Caudate nucleus (tissue), 63 donors: ENCODE measurements at places on chromosomes 5 and 9.

- DNase-seq, result no peak
Observed at GRCh38 chr5:1779021-1779680, 20.5 kb downstream of the MRPL36 start.

- no peak for DNase-seq
Observed at GRCh38 chr5:147391781-147392180, 118.1 kb downstream of the DPYSL3 start.

GRCh38 chr9:15180124-15180523 lies 126.9 kb downstream of the TTC39B start:
- no peak for DNase-seq

- DNase-seq, result no peak
Observed at GRCh38 chr5:152994033-152994680, 496.3 kb upstream of the GRIA1 start.

- no peak for DNase-seq
Observed at GRCh38 chr5:150605546-150605945, 34.9 kb upstream of the SYNPO start.

DNA sequence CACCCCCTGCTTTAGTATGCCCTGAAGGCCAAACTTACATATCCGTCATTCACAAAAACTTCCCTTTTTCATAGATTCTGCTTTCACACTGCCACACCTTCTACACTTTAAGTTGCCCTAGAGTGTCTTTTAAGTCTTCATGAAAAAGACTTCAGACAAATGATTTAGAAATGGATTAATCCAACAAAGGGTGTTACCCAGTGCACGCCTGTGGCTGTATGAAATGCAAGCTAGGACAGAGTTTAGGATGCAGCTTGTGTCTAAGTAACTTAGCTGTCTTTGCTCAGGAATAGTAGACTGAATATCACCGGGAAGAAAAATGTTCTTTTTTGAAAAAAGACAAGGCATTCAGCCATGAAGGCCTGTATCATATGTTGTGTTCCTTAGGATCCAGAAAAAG lies 210.0 kb downstream of the MPDZ start:
- no peak for DNase-seq

DNA sequence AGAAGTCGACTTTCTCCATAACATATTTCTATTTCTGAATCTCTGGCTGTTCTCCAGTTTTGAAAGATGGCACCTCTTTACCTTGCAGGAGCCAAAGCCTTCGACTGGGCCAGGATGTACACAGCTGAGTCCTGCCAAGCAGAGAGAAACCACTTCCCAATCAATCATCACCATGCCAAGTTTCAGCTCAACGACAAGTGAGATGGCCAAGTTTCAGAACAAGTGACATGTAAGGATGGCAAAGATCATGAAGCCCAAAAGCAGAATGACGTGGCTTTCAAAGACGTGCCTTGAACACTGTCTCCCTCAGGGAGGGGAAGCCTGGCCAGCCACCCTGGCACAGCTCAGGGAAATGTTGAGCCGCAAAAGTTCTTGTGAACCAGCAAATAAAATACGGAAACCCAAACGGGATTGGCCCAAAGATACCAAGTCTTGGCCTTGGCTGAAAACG lies 17.7 kb downstream of the STK10 start:
- no peak for DNase-seq

GRCh38 chr5:13606051-13606450 lies 338.4 kb downstream of the DNAH5 start:
- DNase-seq, result no peak

DNA sequence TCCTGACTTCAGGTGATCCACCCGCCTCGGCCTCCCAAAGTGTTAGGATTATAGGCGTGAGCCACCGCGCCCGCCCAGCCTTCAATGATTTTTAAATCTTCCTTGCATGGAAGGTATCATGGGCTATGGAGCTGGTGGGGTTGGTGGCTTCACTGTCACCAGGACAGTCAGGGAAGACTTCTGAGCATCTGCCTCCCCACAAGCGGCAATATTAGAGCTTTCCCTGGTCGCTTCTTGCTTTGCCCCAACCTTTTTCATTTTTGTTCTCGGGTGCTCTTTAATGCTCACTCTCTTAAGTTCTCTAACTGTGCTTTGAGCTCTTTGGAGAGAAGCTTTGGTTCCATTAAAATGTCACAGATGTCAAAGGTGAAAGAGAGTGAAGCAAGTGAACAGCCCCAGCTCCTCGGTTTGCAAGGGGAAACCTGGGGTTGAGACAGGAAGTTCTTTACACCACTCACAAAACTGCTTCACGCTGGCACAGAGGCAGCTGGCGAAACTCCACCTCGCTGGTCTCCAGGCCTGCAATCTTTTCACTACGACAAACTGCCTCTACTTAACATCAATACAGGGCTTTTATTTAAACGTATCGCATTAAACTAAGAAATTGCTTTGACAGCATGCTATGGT lies 142.5 kb upstream of the RETREG1 start:
- no peak for DNase-seq

DNA sequence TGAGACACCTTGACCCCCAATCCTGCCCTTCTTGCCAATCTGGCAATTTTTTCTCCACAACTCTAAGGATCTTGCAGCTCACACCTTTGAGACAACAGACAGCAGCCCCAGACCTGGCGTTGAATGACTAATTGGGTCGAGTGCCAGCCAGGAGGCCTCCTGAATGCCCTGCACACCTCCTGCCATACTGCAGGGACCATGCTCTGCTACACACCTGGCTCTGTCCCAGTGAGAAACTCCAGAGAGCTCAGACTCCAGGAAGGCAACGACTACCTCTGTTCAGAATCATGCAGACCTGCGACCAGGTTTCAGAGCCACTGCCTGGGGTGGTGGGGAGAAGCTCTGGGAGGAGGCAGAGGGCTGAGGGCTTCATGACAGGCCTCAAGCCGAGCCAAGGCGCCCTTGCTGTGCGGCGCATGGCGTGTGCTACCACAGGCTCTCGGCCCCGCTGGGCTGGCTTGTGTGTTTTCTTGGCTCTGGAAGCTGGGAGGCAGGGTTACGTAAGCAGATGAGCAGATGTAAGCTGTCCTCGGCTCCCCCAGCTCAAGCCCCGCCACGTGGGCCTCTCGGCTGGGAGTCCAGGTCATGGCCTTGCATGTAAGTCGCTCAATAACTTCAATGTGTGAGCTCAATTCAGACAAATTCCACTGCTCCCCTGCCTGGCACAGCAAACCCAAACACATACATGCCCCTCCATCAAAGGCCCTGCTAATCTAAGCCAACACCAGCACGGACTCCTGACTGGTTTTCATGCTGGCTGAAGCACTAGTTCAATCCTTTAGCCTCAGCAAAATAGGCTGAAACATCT lies 27.5 kb downstream of the B4GALT1 start:
- DNase-seq, result no peak

- DNase-seq, result no peak
Observed at GRCh38 chr5:43627028-43627427, 24.0 kb downstream of the NNT start.

DNA sequence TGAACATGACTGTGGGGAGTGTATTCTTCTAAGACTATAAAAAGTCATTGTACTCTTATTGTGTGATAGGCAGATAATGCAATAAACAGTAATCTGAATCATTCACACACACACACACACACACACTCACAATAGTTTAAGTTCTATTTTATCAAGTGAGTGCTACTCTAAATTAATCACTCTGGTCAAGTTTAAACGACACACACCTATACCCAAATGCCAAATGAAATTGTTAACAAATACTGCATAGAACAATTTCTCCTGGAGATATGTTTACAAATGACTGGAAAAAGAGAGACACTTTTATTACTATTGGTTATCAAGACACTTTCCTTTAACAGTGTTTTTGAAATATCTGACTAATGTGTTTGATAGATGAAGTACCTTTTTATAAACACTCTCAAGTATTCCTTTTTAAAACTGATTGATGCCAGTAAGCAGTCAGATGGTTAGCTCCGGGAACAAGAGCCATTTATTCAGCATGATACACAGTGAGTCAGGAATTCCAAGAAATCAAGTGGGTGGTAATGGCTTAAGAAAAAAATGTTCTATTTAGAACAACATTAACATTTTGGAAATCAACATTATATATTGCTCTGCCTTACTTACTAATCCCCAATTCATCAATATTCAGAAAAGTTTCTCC lies 521.6 kb upstream of the ST8SIA4 start:
- DNase-seq, result no peak

GRCh38 chr5:107389130-107389774 lies 281.5 kb downstream of the EFNA5 start:
- no peak for DNase-seq

- DNase-seq, result no peak
Observed at GRCh38 chr5:32259033-32259432, 53.7 kb downstream of the MTMR12 start.

- no peak for DNase-seq
Observed at GRCh38 chr5:11009576-11009975, 248.5 kb upstream of the DAP start.

DNA sequence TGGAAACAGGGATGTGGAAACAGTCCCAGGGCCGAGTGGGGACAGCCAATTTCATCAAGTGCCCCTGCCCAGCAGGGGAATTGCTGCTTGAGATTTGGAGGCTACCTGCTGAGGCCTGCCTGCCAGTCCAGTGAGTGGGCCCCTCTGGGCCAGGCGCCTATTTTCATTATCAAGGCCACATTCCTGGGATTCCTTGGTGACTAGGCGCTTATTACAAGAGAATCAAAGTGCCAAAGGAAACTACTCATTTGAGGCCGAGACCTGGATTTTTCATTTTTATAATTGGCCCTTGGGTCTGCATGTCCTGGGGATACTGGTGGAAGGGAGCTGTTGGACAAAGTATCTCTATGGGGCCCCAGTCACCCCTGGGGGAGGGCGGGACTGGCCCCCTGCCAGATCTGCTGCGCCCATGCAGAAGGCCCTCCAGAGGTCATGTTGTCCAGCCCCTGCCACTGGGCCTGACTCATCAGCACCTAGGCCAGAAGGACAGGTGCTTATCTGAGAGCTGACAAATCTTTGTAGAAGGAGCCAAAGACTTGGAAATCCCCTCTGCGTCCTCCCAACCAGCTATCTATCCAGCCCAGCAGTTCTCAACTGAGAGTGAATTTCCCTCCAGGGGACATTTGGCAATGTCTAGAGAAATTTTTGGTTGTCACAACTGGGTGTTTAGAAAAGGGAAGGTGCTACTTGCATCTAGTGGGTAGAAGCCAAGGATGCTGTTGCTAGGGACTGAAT lies 45.6 kb downstream of the FOXI1 start:
- no peak for DNase-seq

DNA sequence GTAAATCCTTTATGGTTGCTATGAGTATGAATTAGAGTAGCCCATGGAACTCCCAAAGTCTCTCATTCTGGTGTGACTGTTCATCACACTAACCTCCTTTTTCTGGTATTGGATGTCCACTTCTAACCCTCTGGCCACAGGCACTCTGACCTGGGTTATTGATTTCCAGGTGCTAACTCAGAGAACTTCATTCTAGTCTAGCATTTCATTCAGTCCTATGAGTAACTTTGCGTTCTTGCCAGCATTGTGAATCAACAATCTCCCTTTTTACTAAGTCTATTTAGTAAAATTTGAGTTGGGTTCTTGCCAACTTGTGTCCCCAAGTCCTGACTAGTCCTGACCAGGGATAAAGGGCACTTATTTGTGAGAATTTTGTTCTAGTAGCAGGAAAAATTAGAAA lies 103.5 kb downstream of the SNX18 start:
- no peak for DNase-seq

DNA sequence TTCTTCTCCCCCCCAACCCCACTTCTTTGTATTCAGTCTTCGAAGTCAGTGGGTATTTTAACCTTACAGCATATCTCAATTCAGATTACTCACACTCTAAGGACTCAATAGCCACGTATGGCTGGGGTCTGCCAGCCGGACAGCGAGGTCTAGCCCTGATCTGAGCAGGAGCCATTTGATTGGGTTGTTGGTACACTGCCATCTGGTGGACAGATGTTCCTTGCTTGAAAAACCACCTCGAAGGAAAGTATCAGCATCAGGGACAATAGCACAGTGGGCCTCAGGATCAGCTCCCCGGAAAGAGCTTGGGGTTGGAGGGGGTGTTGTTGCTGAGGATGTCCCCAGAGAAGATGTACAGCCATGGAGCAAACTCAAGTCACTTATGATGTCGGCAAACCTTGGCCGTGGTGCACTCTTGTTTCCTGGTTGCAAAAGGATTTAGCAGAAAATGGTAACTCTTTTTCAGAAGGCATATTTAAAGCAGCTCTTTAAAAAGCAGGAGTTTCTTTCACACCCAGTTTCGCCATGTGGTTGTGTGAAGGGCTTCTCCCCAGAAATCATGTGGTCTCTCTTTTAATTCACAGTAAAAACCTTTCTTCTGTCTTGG lies 31.7 kb upstream of the KCNMB1 start:
- DNase-seq, result peak; percentile 48

- DNase-seq, result no peak
Observed at GRCh38 chr5:39541920-39542319, 117.1 kb upstream of the DAB2 start.

DNA sequence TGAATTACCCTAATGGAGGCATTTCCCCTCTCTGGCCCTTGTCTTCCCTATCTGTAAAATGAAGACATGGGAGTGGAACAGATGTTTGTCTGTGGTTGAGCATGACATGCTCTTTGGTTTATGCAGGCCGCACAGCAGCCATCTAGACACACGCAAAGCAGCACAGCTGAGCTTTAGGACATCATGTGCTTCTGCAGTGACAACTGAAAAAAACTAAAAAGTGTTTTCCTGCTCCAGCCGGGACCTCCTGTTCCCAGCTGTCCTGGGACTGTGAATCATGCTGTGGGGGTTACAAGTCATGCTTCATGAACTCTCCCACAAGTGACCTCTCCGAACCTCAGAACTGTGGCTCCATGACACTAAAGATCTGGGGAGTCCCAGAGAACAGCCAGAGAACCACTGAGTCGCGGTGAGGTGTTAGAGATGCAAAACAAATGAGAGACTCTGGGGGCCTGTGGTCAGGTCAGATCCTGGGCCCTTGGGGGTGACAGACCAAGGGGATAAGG lies 1.7 kb downstream of the SMIM3 start:
- no peak for DNase-seq

GRCh38 chr9:114791736-114792135 lies 14.1 kb downstream of the TNFSF15 start:
- DNase-seq, result no peak

GRCh38 chr9:112620388-112620787 lies 97.5 kb downstream of the INIP start:
- no peak for DNase-seq

DNA sequence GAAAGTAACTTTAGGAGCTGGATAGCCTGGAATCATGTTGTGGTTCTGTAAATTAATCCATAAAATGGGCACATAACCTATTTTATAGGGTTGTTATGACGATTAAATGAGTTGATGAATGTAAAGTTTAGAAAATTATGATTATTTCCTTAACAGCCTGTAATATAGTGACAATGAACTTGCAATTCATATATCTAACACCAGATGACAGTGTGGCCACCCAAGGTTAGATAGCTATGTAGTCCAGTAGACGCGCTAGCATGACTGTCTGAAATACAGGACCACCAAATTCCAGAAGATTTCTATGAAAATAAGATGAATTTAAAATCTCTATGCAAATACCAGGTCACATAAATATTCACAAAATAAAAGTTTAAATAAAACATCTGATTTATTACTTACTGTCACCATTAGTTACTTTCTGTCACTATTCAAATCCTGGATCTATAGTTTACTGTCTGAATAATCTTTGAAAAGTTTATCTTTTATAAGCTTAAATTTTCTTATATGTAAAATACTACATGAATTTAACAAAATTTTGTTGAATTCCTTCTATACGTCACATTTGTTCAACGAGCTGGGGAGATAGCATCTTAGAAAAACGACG lies 26.1 kb upstream of the MACIR start:
- DNase-seq, result no peak

GRCh38 chr5:149581192-149581861 lies at the start of gene ARHGEF37:
Gene ARHGEF37, plus strand, starts transcription at chr5:149581498. Its CDS starts 16,272 bp downstream, at chr5:149597770.
- DNase-seq, result peak; percentile 84

GRCh38 chr9:125532412-125532811 lies 174.6 kb downstream of the MAPKAP1 start:
- DNase-seq, result no peak
